ENCODE measurements at places on chromosomes 1 and 21.

GRCh38 chr1:56123421-56123820 is 455.9 kb downstream of the PLPP3 start:
- DNase-seq = no peak

DNA sequence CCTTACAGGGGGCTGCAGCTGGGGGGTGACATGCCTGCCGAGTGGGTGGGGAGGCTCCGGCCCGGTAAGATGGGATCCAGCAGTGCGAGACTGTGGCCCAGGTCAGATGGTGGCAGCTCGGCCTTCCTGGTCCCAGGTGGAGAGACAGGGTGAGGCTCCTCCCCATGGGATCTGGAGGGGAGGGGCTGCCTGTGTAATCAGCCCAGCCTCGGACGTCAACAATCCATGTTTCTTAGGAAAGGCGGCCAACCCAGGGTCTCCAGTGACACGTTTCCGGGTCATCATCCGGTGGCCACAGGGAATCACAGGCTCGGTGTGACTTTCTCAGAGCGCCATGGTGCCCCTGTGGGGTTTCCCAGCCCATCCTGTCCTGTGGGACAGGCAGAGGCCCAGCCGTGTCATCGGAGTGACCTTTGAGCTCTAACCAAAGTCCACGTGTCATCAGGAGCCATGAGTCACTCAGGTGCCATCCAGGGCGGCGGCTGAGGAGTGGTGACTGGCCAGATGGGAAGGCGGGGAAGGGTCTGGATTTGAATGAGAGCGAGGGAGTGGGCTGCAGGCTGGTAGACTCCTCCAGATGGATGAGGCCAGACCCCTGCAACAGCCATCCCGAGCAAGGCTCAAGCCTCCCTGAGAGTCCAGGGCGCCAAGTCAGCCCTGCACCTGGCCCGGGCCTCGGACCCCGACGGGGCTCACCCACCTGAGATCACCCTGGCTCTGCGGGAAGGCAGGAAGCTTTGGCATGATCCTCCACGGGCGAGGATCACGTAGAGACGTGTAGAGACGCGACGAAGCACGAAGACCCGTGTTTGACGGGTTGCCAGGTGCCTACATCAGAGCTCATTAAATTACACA is 6.6 kb upstream of the HES4 start:
- DNase-seq = no peak

DNA sequence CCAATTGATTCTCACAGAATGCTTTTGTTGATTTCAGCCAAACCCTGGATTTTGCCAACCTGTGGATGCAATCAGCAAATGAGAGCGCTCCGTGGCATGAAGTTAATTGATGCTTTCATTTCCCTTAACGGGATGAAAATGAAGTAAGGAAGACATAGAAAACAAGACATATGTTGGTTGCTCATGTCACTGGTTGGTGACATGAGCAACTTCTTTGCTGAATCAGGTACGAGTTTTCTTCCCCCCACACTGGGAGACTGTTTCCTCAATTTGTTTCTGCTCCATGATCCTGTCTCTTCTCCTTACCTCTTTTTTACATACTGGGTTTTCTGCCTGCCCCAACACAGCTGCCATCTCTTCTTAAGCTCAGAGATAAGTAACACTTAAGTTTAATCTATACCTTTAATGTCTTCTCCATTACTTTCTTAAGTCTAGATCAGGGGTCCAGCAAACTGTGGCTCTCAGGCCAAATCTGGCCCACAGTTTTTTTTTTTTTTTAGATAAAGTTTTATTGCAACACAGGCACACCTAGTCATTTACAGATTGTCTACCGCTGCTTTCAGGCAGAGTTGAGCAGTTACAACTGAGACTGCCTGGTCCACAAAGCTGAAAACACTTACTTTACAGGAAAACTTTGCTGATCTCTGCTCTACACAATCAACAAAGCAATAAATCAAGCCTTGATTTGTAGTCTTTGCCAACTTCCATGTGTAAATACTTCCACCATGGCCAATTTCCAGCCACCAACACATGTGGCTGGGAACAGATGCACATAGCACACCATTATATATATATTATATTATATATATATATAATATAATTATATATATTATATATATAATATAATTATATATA is 13.3 kb downstream of the GPR157 start:
- DNase-seq = no peak

GRCh38 chr1:182035097-182035770 is 26.3 kb downstream of the ZNF648 start:
- DNase-seq = no peak

DNA sequence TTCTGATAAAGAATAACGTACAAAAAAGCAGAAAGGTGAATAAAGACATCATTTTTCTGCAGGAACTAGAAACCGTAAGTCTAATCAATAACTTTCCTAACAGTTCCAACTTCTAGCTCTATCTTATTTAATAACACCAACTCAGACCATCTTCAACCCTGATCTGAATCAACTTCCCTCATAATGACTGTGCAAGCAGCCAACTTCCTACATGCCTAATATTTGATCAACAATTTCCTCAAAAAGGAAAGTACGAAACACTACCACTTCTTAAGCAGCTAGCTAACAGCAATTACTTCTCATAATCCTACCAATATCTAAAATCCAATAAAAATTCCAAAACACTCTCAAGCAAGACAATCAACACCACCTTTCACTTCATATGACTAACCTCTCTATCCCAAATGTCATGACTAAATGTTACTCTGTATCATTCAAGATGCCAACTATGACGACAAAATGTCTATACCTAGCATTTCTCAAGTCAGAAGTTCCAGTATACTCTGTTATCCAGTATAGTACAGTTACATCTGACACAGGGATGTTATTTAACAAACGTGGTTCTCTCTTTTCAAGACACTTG is 1.7 kb downstream of the COP1 start:
- no peak for DNase-seq

- no peak for DNase-seq
Measured at GRCh38 chr1:113742515-113742914, 16.8 kb downstream of the PHTF1 start.

GRCh38 chr1:240044620-240045019 is 47.1 kb upstream of the FMN2 start:
- DNase-seq = no peak

- peak; percentile 79 for DNase-seq
Measured at GRCh38 chr1:162847839-162848453, 13.0 kb downstream of the CCDC190 start.

- DNase-seq = no peak
Measured at GRCh38 chr1:184992271-184992670, 18.0 kb upstream of the NIBAN1 start.
